ENCODE measurements at places on chromosomes 6 and 20.

- no peaks in the 10 kb centered on the region for H3K36me3 ChIP-seq
- H3K27me3 ChIP-seq: no peaks in the 10 kb centered on the region
- H3K4me1 ChIP-seq: no peaks in the 10 kb centered on the region
- H3K27ac ChIP-seq: no peak overlapping the region
Observed at GRCh38 chr6:51060262-51060762, 241.6 kb downstream of the TFAP2B start.

- no peak overlapping the region for H3K4me3 ChIP-seq
- H3K27ac ChIP-seq: peak overlapping the region; percentile 72
- peaks cover 31% of the 10 kb centered on the region for H3K4me1 ChIP-seq
- H3K27me3 ChIP-seq: no peaks in the 10 kb centered on the region
- peak; percentile 51 for DNase-seq
Observed at GRCh38 chr6:152273638-152274037, 363.5 kb downstream of the SYNE1 start.

DNA sequence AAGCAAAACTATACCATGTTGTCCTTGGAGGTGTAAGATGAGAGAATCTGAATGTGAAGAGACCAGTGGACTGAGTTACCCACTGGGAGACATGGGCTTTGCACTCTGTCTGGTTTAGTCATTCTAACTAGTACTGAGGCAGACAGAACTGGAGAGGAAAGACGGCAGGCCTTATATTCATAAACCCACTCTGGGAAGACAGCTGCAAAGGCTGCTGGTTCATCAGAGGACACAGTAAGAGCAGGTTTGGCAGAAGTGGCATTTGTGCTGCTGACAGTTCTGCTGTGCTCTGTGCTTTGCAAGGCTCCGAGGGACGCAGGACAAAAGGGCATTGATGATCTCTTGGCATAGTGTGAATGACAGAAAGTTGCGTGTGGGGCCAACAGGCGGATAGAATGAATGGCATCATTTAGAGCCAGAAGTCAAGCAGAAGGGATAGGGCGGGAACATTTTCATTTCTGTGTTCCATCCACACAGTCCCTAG lies 142.3 kb upstream of the TENT5A start:
- peak; percentile 70 for DNase-seq
- H3K36me3 ChIP-seq: no peaks in the 10 kb centered on the region
- H3K4me3 ChIP-seq: peak overlapping the region; percentile 22
- no peaks in the 10 kb centered on the region for H3K27me3 ChIP-seq

DNA sequence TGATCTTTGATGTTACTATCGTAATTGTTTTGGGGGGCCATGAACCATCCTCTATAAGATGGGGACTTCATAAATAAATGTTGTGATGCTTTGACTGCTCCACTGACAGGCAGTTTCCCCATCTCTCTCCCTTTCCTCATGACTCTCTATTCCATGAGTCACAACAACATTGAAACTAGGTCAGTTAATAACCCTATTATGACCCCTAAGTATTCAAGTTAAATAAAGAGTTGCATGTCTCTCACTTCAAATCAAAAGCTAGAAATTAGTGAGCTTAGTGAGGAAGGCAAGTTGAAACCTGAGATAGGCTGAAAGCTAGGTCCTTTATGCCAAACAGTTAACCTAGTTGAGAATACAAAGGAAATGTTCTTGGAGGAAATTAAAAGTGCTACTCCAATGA lies 491.0 kb downstream of the HAO1 start:
- DNase-seq: no peak
- no peaks in the 10 kb centered on the region for H3K36me3 ChIP-seq
- H3K27me3 ChIP-seq: no peaks in the 10 kb centered on the region
- no peaks in the 10 kb centered on the region for H3K4me1 ChIP-seq

- no peaks in the 10 kb centered on the region for H3K27me3 ChIP-seq
- no peak for DNase-seq
- H3K27ac ChIP-seq: no peak overlapping the region
- no peaks in the 10 kb centered on the region for H3K4me1 ChIP-seq
Observed at GRCh38 chr20:21661488-21662055, 43.9 kb upstream of the PAX1 start.

DNA sequence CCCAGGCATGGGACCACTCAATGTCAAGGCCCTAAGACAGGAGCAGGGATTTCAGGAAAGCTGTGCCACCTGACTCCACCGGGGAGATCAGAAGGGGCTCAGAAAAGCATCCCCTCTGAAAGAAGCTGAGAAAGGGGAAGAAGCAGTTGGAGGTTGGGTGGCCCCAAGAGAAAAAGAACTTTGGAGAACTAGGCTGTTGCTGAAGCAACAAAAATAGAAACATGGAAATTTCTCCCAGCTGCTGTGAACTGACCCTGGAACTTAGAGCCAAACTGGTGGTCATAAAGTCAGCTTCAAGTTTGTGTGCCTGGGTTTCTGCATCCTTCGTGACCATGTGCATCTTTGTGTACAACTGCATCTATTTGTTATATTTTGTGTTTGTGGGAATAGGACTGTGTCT lies 534.5 kb downstream of the MAFB start:
- no peaks in the 10 kb centered on the region for H3K4me1 ChIP-seq
- DNase-seq: no peak
- peaks cover 3% of the 10 kb centered on the region for H3K27me3 ChIP-seq

GRCh38 chr20:9329355-9330101 lies 184.9 kb upstream of the LAMP5 start:
- no peak overlapping the region for H3K4me3 ChIP-seq
- H3K27ac ChIP-seq: no peak overlapping the region
- H3K36me3 ChIP-seq: no peaks in the 10 kb centered on the region
- no peaks in the 10 kb centered on the region for H3K27me3 ChIP-seq
- no peak for DNase-seq

DNA sequence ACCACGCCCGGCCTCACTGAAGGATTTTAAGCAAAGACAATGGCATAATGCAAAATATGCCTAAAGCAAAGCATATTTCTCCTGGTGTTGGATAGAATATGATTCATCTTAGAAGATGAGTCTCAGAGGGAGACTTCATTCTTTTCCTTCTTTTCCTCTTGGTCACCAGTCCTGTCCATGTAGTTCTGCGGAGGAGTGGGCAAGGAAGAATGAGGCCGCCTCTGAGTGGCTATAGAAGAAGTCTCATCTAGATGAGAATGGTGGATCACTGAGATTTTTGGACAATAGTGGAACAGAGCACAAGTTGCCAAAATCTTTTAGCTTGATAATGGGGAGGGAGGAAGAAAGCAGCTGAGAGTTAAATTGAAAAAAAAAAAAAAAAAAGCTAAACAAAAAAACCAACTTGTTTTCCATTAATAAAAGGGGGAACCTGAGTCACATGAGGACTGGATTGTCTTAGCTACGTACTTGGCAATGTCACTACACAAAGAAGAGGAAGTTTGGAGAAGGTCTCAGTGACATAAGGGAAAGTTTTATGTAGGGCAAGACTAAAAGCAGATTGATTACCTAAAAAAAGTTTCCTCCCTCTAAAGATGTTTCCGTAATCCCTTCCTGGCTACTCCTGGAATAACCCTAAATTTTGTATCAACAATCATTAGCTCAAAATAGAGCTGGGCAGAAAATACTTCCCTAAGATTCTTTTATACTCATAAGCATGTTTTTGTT lies 6.0 kb downstream of the CD83 start:
- peak overlapping the region; percentile 4 for H3K27ac ChIP-seq
- no peaks in the 10 kb centered on the region for H3K36me3 ChIP-seq
- DNase-seq: no peak
- peaks cover 43% of the 10 kb centered on the region for H3K4me1 ChIP-seq

GRCh38 chr6:16850681-16851026 lies 89.4 kb upstream of the ATXN1 start:
- no peak overlapping the region for H3K4me3 ChIP-seq
- H3K4me1 ChIP-seq: no peaks in the 10 kb centered on the region
- peak overlapping the region; percentile 28 for H3K27ac ChIP-seq
- no peaks in the 10 kb centered on the region for H3K36me3 ChIP-seq
- no peaks in the 10 kb centered on the region for H3K27me3 ChIP-seq

DNA sequence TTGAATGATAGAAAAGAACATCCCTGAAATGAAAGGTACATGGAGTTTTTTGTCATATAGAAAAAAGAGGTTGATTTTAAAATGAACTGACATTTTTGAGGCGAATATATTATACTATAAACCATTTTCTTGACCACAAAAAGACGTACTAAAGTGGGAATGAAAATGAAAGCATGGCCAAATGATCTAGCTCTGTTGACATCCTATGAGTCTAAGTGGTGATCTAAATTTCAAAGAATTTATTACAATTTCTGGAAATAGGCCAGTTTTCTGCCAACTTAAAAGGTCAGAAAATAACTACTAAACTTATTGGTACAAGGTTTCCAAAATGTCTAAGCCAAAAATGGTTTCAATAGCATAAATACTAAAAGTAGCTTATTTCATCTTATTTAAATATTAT lies 536.8 kb downstream of the EYS start:
- no peak overlapping the region for H3K4me3 ChIP-seq
- H3K27ac ChIP-seq: no peak overlapping the region
- no peak for DNase-seq
- H3K4me1 ChIP-seq: no peaks in the 10 kb centered on the region

DNA sequence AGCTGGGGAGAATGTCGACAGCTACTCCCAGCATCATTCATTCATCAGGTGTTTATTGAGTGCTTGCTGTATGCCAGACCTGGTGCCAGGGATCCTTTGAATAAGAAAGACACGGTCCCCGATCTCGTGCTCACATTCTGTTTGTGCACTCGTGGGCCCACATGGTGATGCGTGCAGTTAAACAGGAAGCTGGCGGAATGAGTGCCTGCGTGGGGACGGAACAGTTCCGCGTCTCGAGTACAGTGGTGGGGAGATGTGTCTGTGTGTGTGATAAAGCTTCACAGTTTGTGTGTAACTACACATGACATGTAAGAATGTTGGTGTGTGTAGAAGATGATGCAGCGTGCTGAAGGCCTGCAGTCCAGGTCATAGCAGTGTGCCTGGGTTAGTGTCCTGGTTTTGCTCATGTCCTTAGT lies 6.5 kb downstream of the RBM38 start:
- H3K27ac ChIP-seq: peak overlapping the region; percentile 46
- H3K27me3 ChIP-seq: no peaks in the 10 kb centered on the region
- peak overlapping the region; percentile 30 for H3K4me3 ChIP-seq
- no peaks in the 10 kb centered on the region for H3K36me3 ChIP-seq

DNA sequence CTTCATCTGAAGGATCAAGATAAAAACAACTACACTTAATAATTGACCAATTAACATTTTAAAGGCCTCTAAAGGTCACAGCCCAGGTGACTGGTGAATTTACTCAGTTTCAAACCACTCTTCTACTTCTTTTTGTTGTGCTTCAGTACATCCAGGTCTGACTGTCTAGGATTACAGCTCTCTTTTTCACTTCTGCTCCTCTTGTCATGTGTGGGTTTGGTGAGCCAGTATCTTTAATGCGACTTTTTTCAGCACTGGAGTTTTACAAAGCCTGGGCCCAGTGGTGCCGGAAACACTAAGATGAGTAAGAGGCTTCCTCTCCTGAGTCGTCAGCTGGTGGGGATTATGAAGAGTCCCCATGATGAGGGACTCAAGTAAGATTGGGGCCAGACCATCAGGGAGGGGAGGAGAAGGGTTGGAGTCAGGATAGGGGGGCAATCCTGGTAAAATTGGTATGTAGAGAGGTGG lies 27.0 kb downstream of the HECA start:
- H3K4me1 ChIP-seq: peaks cover 74% of the 10 kb centered on the region
- H3K27ac ChIP-seq: no peak overlapping the region
- no peak overlapping the region for H3K4me3 ChIP-seq
- H3K36me3 ChIP-seq: peaks cover 7% of the 10 kb centered on the region
- no peaks in the 10 kb centered on the region for H3K27me3 ChIP-seq

DNA sequence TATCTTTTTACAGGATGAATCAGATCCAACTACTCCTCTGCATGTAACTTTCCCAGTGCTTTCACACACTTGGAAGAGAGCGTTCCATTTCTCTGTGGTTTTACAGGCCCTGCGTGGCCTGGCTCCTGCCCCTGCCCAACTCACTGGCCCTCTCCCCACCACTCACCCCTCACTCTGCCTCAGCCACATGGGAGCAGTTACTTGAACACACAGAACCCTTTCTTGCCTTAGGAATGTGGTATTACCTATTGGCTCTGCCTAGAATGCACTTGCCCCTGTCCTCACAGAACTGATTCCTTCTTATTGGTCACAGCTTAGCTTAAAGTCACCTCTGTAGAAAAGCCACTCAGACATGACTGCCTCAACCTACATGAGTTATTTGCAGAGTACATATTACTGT lies 108.4 kb downstream of the CRYBG1 start:
- no peaks in the 10 kb centered on the region for H3K4me1 ChIP-seq
- H3K36me3 ChIP-seq: no peaks in the 10 kb centered on the region
- H3K27ac ChIP-seq: no peak overlapping the region
- H3K4me3 ChIP-seq: no peak overlapping the region
- peaks cover 7% of the 10 kb centered on the region for H3K27me3 ChIP-seq
- no peak for DNase-seq

- no peaks in the 10 kb centered on the region for H3K27me3 ChIP-seq
- no peak for DNase-seq
- H3K4me1 ChIP-seq: no peaks in the 10 kb centered on the region
- no peaks in the 10 kb centered on the region for H3K36me3 ChIP-seq
Observed at GRCh38 chr20:44532259-44532980, 10.6 kb upstream of the SERINC3 start.

GRCh38 chr6:134640229-134640628 lies 309.7 kb downstream of the ALDH8A1 start:
- H3K36me3 ChIP-seq: no peaks in the 10 kb centered on the region
- peaks cover 11% of the 10 kb centered on the region for H3K4me1 ChIP-seq
- H3K4me3 ChIP-seq: no peak overlapping the region

DNA sequence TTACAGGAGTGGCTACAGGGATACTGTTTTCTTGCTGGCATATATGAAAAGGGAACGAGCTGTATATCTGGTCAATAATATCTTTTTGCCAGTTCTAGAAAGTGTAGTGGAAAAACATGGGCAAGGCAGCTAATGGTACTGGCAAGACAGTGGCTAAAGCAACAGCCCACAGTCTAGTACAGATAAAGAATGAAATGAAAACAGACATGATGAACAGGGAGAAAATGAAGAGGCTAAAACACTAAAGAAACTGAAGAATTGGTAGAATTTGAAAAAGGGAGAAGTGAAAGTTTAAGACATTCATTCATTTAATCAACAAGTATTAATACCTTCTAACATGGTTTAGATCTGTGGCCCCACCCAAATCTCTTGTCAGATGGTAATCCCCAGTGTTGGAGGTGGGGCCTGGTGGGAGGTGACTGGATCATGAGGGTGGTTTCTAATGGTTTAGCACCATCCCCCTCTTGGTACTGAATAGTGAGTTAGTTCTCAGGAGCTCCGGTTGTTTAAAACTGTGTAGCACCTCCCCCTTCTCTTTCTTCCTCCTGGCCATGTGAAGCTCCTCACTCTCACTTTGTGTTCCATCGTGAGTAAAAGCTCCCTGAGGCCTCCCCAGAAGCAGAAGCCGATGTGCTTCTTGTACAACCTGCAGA lies 18.1 kb downstream of the FAM184A start:
- H3K36me3 ChIP-seq: no peaks in the 10 kb centered on the region
- no peak for DNase-seq
- no peaks in the 10 kb centered on the region for H3K27me3 ChIP-seq
- no peak overlapping the region for H3K27ac ChIP-seq
- no peak overlapping the region for H3K4me3 ChIP-seq

DNA sequence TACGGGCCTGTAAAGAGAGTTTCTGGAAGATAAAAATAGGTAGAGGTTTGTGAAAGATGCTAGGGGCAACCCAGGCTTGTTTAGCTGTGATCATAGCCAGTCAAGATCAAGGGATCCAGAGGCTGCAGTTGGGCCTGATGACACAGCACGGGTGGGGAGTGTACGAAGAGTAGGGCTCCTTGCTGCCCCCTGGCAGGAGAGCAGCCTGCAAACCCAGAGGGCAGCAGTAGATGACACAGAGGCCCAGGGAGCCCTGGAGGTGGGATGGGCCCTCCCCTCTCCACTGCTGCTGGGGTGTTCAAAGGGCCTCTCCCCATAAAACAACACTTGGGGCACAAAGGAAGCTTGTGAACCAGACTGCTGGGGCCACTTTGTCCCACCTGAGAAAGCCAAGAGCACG lies 47.2 kb downstream of the VEGFA start:
- peak; percentile 75 for DNase-seq
- H3K27me3 ChIP-seq: no peaks in the 10 kb centered on the region
- H3K27ac ChIP-seq: peak overlapping the region; percentile 32
- H3K36me3 ChIP-seq: no peaks in the 10 kb centered on the region
